ENCODE measurements at places on chromosomes 6 and 20.

- DNase-seq: no peak
Observed at GRCh38 chr6:42163981-42164380, 9.2 kb upstream of the GUCA1A start.

DNA sequence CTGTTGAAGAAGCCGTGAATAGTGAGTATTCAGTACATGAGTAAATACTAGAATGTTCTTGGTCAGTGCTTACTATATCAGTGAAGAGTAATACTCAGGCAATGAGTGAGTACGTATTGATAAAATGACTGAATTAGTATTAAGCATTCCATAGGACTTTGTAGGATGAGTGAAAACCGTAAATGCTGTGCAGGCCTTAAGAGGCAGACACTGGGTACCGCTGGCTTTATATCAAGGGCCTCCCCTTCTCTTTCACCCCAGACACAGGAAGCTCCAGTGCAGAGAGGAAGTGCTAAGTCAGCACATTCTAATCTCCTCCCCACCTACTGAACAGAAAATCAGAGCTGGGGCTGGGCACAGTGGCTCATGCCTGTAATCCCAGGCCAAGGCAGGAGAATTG, 24.2 kb downstream of the POFUT1 start:
- peak; percentile 48 for DNase-seq

- no peak for DNase-seq
Observed at GRCh38 chr6:136604928-136605510, 54.8 kb upstream of the MAP7 start.

DNA sequence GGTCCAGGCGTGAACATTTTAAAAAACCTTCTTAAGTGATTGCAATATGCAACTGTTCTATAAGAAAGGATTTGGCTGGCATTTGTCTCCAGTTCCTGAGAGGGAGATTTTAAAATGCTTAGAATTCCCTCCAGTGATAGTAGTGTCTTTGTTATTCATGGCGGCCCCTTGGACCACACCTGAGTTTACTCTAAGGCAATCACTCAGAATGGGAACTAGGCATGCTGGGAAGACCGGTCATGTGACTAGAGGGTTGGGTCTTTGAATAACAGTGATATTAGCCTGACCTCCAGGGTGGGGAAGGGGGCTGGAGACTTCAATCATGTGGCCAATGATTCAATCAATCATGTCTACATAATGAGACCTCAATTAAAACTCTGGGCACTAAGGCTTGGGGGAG, 50.7 kb upstream of the UTRN start:
- no peak for DNase-seq

DNA sequence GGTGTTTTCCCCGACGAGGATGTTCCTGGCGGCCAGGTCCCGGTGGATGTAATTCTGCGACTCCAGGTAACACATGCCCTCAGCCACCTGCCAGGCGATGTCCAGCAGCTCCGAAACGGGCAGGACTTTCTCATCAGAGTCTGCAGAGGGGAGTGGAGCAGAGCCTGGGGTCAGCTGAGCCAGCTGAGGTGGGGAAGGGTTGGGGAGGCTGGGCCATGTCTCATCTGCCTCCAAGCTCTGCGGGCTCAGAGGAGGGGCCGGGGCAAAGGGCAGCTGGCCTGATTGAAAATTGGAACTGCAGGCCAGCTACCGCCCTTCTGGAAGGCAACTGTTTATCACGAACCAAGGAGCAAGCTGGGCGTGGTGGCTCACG, 6.4 kb downstream of the PTK6 start:
- no peak for DNase-seq

DNA sequence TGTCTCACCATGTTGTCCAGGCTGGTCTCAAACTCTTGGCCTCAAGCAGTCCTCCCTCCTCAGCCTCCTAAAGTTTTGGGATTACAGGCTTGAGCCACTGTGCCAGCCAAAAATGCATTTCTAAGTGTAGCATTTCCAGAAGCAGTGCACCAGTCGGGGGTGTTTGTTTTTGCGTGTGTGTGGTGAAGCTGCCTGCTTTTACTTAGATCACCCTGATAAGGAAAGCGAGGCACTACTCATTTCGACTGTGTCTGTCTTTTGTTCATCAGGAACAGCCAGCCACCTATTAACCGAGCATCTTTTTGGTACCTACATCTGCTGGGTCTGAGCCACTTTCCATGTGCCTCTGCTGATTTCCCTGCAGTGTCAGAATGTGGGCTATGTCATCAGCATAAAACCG, 18.7 kb downstream of the SIRT5 start:
- DNase-seq: no peak

- DNase-seq: no peak
Observed at GRCh38 chr20:44137266-44137801, 49.7 kb downstream of the JPH2 start.

GRCh38 chr20:13031751-13032150, 23.0 kb downstream of the SPTLC3 start:
- no peak for DNase-seq

- peak; percentile 72 for DNase-seq
Observed at GRCh38 chr6:166950443-166950821, 5.9 kb downstream of the RNASET2 start.

GRCh38 chr6:146770275-146770964, 171.6 kb downstream of the ADGB start:
- DNase-seq: no peak

GRCh38 chr6:106870069-106870468, 104.5 kb downstream of the CD24 start:
- no peak for DNase-seq

GRCh38 chr20:44217342-44218092, 6.9 kb upstream of the OSER1 start:
- DNase-seq: no peak

DNA sequence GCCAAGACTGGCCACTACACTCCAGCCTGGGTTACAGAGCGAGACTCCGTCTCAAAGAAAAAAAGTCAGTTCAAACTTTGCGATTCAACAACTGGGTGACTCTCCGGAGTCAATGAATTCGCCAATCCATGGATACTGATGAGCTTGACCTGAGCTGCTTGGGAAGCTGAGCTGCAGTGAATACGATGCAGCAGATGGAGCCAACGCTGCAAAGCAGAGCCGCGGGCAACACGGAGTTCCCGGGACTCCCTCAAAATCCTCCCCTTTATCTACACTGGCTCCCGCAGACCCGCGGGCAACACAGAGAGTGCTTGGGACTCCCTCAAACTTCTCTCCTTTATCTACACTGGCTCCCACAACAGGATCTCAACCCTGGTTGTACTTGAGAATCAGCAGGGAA, 62.6 kb upstream of the SALL4 start:
- DNase-seq: no peak

DNA sequence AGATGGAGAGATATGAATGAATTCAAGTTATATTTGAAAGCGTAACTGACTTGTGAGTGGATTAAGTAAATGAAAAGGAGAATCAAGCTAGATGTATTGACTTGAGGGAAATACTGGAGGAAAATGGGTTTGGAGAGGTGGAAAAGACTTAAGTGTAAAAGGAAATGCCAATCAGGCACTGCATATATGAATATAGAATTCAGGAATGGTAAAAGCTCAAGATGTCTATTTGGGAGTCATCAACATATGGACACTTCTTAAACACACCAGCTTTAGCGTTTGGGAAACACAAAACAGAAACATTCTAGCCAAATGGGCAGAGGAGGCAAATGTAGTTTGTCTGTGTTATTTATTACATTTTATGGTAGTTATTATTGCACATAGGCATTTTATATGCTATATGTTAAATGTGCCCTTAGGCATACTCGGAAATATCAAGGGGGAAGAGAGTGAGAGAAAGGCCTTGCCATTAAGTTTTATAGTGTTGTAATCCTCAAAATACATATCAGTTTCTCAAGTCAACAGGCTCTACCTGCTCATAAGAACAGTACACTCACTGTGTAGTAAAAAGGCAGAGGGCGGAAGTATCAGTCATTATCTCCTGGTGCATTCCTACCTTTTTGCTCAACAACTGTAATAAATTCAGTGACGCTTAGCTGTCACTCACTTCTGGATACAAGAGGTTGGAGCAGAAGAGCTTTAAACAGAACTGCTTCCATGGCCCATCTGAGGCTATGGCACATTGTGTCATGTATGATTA, 33.7 kb upstream of the ME1 start:
- DNase-seq: no peak

GRCh38 chr6:43295456-43295855, 2.6 kb upstream of the SLC22A7 start:
- no peak for DNase-seq

DNA sequence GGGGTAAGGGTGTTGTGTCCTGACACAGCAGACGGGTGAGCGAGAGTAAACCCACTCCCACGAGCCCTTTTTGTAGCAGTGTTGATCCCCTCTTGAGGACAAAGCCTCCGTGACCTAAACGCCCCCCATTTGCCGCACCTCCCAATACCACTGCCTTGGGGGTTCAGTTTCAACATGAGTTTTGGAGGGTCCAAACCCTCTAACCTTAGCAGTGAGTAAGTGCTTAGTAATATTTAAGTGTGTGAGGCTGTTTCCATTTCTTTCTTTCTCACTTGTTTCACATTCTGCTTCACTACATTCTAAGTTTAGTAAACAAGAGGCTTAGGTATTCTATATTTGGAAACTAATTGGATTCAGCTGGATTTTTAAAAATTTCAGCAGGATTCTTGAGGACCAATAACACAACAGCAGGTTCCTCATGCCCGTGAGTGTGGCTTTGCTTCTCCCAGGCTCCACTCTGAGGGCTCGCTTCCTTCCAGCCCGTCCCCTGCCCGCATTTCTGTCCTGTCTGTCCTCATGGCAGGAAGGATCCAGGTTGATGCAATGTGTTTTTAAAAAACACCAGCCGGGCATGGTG, 41.2 kb downstream of the SNX9 start:
- DNase-seq: no peak

GRCh38 chr20:54292185-54292584, 84.3 kb downstream of the PFDN4 start:
- DNase-seq: no peak

- DNase-seq: no peak
Observed at GRCh38 chr20:51321343-51322163, 221.0 kb downstream of the NFATC2 start.

DNA sequence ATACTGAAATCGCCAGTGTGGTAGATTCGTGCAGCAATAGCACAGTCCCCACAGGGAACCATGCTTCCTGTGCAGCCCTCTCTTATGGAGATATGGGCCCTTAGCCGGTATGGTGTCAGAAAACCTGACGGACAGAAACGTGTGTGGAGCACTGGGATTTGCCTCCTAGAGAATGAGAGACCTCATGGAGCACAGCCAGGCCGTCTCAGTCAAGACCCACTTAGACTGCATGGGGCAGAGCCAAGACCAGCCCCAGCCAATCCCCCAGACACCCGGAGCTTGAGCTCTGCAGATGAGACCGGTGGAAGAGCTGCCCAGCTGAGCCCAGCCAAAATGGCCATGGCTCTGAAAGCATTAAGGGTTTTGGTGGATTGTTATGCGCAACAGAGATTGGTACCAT, 163.7 kb downstream of the DLL1 start:
- DNase-seq: no peak

DNA sequence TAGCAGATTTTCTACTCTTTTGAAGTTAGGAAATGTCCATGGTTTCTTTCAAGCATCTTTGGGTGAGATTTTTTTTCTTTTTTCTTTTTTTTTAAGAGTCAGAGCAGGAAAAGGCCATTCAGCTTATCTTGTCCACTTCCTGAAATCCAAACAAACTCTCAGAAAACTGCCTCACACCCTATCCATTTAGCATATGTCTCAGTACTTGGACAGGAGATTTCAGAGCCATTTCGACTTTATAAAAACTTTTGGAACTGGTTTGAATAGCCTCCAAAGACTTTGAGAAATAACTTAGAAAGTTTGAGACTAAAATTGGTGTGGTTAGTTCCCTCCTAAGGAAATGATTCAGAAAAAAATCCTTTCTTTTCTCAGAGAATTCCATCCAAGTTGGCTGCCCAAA, 125.1 kb downstream of the MYLK4 start:
- DNase-seq: no peak

- DNase-seq: no peak
Observed at GRCh38 chr20:60751826-60752225, 500.2 kb upstream of the CDH4 start.

DNA sequence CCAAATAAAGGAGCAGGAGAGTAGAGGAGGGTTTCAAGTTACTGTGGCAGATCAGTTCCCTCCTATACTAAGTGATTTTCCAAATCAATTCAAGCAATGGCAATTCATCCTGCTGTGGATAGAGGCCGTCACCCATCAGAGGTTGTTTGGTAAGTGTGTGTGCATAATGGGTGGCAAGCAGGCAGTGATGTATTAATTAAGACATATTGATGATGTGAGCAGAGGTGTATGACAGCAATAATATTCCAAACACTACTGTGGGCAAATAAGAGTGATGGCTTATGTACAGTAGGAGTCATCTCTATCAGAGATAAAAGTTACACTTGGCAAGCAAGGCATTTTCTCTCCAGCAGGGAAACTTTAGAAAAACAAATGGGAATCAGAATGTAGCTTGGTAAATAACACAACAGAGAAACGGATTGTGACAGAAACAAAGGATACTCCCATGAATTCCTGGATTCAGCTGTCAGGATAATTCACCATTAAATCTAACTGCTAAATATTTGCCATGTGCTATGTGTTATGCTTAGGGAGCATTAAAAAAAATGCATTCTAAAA, 196.3 kb downstream of the KHDC1L start:
- no peak for DNase-seq

DNA sequence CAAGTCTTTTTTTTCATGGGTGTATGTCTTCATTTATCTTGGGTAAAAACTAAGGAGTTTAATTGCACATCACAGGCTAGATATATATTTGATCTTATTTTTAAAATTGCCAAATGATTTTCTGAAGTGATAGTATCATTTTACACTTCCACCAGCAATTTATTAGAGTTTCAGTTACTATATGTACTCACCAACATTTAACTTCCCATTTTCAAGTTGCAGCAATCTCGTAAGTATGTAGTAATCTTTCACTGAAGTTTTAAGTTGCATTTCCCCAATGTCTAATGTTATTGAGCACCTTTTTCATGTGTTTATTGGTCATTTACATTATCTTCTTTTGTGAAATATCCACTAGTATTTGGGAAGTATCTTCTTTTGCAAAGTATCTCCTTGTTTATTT, 277.4 kb upstream of the CNR1 start:
- no peak for DNase-seq

- no peak for DNase-seq
Observed at GRCh38 chr6:129659590-129660345, 50.2 kb downstream of the ARHGAP18 start.

GRCh38 chr20:38210741-38211140, 45.7 kb upstream of the TGM2 start:
- DNase-seq: no peak
